ENCODE measurements at places on chromosomes 3 and 15. TPM values are rescaled to one million over a fixed set of nuclear protein-coding genes. Genes with fewer than 3 reads are reported as not detected.

DNA sequence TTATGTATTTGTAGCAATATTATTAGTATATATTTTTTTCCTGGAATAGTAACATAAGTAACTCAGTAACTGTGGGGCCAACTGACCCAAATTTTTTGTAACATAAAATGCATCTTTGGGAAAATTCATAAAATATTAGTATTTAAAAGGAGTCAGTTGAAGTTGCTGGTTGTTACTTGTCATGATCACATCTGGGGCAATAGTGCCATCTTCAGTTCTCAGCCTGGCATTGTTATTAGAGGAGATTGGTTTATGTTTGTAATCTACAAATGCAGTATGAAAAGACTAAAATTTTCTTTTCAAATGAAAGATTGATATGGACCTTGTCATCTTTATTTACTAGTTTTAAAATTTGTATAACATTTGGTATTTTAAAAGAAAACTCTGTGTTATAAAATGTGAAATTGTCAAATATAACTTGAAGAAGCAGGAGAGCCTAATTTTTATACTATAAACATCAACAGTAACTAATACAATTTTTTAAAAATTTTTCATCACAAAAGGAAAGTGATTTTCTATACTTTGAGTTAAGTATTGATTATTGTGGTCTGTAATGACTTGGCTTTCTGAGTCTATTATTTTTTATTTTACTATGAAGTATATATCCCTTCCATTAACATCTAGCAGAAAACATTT is 38.8 kb upstream of the MLF1 start:
- no peaks in the 10 kb centered on the region for H3K27me3 ChIP-seq
- no peaks in the 10 kb centered on the region for H3K36me3 ChIP-seq
- no peak overlapping the region for H3K4me3 ChIP-seq
- no peaks in the 10 kb centered on the region for H3K4me1 ChIP-seq
- DNase-seq, result peak; percentile 36

DNA sequence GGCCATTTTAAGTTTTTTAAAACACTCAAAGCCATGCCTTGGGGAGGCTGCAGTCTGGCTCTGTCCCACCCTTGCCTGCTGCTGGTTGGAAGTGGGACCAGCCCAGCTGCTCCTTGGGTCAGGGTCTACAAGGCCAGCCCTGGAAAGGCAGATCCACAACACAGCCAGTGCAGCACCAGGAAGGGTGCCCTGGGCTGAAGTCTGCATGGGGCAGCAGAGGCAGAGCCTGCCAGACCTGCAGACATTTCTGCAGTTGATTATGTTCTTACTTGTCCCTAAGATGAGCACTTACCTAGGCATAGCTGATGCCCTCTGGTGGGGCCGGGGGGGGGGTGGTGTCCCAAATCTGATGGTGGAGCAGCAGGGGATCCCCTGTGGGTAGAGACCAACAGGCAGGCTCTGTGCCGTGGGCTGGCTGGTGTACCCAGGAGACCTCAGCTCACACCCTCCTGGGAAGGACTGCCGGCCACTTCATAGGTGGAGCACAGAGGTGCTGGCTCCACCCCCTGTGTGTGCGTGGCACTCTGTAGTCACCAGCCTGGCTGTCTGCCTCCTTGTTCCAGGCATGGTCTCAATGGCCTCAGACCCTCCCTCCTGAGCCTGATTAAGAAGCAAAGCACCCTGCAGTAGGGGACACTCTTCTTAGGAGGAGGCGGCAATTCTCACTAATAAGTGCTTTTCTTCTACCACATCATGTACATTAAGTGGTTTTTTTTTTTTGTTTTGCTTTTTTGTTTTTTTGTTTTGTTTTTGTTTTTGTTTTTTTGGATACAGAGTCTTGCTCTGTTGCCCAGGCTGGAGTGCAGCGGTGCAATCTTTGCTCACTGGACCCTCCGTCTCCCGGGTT is 97.4 kb upstream of the KLF13 start:
- H3K27me3 ChIP-seq, result no peaks in the 10 kb centered on the region
- no peak for DNase-seq
- no peak overlapping the region for H3K4me3 ChIP-seq
- peaks cover 5% of the 10 kb centered on the region for H3K4me1 ChIP-seq

EDC3 gene
- polyA plus RNA-seq, result 44.5 TPM

ARL14 gene
- polyA plus RNA-seq, result not detected

GRCh38 chr15:90322538-90322937 is 29.5 kb upstream of the ZNF774 start:
- no peak overlapping the region for H3K4me3 ChIP-seq
- H3K36me3 ChIP-seq, result no peaks in the 10 kb centered on the region
- DNase-seq, result no peak
- no peak overlapping the region for H3K27ac ChIP-seq
- H3K4me1 ChIP-seq, result no peaks in the 10 kb centered on the region

SGO1 gene
- 2.2 TPM for polyA plus RNA-seq

KNL1 gene
- 2.0 TPM for polyA plus RNA-seq

GRCh38 chr3:78177780-78178179 is 1137.9 kb downstream of the ROBO2 start:
- H3K4me1 ChIP-seq, result no peaks in the 10 kb centered on the region
- DNase-seq, result no peak
- H3K27me3 ChIP-seq, result no peaks in the 10 kb centered on the region
- H3K4me3 ChIP-seq, result no peak overlapping the region
- no peak overlapping the region for H3K27ac ChIP-seq

SLC9A9 gene
- polyA plus RNA-seq, result not detected

BBS4 gene
- 18.5 TPM for polyA plus RNA-seq

DNA sequence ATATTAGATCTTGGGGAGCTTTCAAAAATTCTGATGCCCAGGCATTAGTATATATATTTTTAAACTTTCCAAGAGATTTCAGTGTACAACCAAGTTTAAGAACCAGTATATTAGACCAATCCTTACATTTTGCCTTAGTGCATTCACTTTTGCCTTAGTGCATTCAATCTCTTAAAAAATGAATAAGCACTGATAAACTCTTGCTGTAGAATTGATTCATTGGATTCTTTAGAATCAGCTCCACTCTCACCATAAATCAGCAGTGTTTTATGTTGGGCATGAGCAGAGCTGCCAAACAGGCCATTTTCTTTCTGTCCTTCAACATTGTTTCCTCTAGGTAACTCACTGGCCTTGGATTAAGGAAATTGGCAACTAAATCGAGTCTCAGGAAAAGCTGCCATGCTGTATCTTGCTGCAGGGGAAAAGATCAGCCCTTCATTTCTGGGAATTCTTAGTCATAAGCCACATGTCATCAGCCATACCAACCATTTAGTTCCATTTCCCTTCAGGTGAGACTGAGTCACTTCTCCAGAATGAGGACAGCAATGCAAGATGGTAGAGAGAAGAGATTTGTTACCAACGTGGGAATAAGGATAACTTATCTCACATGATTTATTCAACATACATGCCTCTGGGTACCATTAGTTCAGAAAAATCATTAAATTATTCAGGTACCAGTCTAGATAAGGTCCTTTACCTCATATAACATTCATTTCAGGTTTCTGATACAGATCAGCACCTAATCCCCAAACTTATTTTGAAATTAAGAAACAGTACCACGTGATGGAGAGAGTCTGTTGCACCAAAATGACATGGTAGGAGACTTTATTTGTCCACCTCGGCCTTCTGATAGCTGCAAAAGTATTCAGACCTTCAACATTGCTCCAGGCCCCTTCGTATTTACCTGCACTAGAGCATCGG is 192.5 kb downstream of the P3H2 start:
- H3K4me1 ChIP-seq, result no peaks in the 10 kb centered on the region
- no peaks in the 10 kb centered on the region for H3K27me3 ChIP-seq
- no peak overlapping the region for H3K27ac ChIP-seq
- no peak overlapping the region for H3K4me3 ChIP-seq

GRCh38 chr3:196344663-196345062 is 6.5 kb upstream of the TM4SF19 start:
- no peak overlapping the region for H3K4me3 ChIP-seq
- H3K27me3 ChIP-seq, result no peaks in the 10 kb centered on the region
- H3K36me3 ChIP-seq, result peaks cover 10% of the 10 kb centered on the region
- DNase-seq, result no peak

DNA sequence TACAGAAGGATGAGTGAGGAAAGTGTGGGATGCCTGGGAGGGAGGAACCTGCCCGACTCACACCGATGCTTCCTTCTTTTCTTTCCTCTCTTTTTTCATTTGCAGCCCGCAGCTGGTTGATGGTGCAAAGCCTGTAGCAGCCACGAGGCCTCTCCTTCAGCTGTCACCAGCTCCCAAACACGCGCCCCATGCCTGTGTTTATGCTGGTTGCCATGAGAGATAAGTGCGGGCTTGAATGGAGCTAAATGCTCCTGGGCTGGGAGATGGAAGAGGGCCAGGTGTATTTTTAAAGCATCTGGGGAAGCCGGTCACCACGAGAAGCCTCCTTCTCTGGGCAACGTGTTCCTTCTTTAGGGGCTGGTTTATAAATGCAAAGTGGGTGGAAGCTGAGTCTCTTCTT is 9.3 kb downstream of the COLQ start:
- no peak for DNase-seq
- no peak overlapping the region for H3K4me3 ChIP-seq
- no peaks in the 10 kb centered on the region for H3K27me3 ChIP-seq
- H3K27ac ChIP-seq, result no peak overlapping the region
- H3K36me3 ChIP-seq, result no peaks in the 10 kb centered on the region

DNA sequence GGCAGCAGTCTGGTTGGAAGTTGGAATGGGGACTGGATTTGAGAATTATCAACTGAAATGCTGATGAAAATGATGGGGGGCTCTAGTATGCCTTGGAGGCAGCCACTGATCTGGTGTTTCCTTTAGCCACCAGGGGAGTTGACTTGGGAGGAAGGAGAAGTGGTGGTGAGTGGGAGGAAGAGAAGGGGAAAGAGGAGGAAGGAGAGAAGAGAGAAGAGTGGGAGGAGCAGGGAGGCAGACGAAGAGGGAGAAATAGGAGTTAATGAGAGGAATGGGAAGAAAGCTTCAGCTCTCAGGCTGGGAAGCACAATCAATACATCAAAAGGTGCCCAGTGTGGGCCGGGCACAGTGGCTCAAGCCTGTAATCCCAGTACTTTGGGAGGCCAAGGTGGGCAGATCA is 23.3 kb upstream of the HCN4 start:
- no peak overlapping the region for H3K27ac ChIP-seq
- DNase-seq, result no peak
- H3K36me3 ChIP-seq, result no peaks in the 10 kb centered on the region
- H3K27me3 ChIP-seq, result no peaks in the 10 kb centered on the region
- H3K4me1 ChIP-seq, result no peaks in the 10 kb centered on the region

DNA sequence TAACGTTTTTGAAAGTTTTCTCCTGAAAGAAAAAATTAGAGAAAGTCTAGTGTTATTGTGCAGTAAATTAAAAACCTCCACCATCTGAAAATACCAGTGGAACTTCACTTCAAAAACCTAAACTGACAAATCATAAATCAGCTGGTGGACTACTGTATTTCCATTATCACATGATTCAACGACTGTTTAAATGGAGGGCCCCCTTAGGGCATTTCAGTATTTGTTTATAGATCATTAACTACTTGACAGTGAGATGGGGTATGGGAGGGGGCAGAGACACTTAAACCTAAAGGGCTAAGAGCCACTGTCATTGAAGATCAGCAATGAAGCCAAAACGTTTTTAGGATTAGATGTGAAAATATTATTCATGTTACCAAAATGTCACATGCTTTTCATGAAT is 8.8 kb upstream of the C15orf61 start:
- peaks cover 12% of the 10 kb centered on the region for H3K4me1 ChIP-seq
- no peaks in the 10 kb centered on the region for H3K27me3 ChIP-seq
- no peak for DNase-seq

DNA sequence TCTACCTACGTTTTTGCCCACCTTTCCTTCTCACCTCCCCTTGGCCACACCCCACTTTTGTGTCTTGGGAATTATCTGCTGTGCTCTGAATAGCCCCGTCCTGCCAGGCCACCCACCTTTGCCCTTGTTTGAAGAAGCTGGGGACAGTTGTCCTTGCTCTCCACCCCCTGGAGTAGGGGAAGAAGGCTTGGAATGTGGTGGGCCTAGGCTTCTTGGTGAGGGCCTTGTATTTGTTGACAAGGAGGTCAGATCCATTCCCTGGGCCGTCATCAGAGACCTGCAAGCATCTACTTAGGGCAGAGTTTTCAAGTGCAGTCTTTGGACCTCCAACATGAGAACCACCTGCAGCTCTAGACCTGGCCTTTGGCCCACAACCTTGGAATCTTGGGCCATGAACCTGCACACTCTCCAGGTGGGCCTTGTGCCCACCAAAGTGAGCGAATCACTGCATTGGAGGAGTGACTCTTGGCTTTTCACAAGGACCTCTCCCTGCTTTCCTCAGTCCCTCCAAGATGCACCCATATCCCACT is 160.6 kb downstream of the APBA2 start:
- no peak for DNase-seq
- no peaks in the 10 kb centered on the region for H3K27me3 ChIP-seq
- H3K27ac ChIP-seq, result no peak overlapping the region
- no peaks in the 10 kb centered on the region for H3K36me3 ChIP-seq
- no peak overlapping the region for H3K4me3 ChIP-seq
- peaks cover 46% of the 10 kb centered on the region for H3K4me1 ChIP-seq
